ENCODE measurements at places on chromosomes 2 and 18.

GRCh38 chr2:146776596-146776995 is 1068.2 kb upstream of the ACVR2A start:
- DNase-seq = no peak

- DNase-seq = no peak
These were observed 171.9 kb upstream of the FN1 start for GRCh38 chr2:215607766-215608165.

DNA sequence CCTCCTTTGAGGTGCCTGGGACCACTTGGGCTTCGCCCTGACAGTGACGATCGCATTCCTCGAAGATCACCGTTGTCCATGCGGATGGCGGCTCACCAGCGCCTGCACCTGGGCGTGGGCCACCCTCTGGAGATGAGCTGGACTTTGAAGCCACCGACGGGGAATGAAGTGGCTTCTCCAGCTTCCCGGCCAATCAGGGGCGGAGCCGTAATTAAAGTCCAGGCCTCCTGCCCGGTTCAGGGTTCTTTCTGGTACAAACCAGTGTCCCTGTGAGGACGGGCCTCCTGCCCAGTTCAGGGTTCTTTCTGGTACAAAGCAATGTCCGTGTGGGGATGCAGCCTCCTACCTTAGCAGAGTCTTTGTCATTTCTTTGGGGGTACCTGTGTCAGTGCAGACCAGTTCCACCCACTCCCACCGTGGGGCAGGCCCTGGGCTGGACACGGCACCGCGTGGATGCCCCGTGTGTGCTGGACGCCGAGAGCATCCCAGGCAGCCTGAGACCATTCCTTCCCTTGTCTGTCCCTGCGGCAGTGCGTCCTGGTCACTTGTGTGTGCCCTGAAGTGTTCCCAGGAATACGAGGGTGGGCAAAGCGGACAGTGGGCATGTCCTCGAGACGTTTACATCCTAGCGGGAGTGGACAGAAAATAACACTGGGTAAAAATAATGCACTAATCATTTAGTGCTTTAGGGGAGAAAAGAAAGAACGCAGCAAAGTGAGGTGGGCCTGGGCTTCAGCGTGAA is 55.0 kb downstream of the KCNG2 start:
- no peak for DNase-seq

GRCh38 chr2:204176306-204176705 is 239.7 kb downstream of the ICOS start:
- DNase-seq = no peak

DNA sequence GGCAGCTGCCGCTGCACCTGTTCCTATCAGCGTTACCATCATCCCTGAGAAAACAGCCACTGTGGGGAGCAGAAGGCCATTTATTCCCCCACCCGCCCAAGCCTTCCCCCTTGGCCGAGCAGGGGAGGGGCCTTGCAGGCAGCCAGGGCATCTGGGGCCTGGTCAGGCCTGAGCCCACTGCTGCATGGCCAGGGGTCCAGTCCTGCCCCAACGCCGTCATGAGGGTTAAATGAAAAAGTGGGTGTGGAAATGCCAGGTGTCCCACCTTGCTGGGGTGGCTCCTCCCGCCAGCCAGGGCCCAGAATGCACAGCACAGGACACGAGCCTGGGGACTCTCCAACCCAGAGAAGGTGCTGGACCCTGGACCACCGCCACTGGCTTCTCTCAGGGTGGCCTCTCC is 14.2 kb downstream of the ANO7 start:
- DNase-seq = no peak

DNA sequence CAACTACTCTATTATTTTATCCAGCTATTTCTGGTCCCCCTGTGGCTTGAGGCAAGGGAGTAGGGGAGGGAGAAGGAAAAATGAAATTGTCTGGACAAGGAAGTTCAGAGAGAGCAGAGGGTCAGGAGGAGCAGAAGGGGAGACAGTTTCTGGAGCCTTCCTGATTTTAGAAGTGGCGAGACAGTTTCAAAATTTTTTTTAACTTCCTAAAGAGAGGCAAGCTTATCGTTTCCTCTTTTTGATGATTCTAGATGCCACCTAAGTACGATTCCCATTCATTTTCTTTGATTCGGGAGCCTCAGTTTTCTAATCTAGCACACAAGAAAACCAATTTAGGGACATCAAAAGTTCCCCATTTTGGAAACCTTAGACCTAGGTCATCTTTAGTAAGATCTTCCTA is 96.9 kb upstream of the B3GNT2 start:
- no peak for DNase-seq

DNA sequence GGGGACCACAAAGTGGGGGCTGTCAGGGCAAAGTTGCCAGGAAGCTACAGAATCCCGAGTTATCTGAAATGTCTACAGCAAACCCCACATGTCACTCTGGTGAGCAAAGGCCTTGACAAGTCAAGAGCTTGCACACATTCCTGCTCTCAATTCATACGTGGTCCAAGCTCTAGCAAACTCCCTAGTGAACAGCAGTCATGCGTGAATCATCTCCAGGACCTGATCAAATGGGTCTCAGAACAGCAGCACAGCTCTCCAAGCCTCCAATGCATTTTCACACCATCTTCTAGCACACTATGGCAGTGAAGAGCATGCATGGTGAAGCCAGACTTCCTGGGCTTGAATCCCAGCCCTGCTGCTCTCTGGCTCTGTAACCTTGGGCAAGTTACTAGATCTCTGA is 68.5 kb downstream of the MYO5B start:
- no peak for DNase-seq

- no peak for DNase-seq
These were observed 19.4 kb downstream of the MMADHC start for GRCh38 chr2:149568138-149568537.

DNA sequence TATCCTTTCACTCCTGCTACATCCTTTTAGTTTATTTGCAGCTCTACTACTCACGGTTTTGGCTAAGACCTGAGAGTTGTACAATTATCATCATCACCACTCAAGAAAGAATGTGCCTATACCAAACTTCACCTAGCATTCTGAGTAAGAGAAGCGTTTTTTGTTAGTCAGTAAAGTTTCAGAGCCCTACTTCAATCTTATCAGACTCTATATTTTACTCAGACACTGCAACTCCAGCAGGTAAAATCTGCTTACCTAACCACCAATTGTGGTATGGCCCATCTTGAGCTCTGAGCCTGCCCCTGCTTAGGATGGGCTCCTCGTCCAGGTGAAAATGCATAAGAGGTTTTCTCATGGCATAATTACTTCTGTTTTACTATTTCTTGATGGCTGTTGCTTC is 37.1 kb downstream of the ICOS start:
- DNase-seq = no peak

DNA sequence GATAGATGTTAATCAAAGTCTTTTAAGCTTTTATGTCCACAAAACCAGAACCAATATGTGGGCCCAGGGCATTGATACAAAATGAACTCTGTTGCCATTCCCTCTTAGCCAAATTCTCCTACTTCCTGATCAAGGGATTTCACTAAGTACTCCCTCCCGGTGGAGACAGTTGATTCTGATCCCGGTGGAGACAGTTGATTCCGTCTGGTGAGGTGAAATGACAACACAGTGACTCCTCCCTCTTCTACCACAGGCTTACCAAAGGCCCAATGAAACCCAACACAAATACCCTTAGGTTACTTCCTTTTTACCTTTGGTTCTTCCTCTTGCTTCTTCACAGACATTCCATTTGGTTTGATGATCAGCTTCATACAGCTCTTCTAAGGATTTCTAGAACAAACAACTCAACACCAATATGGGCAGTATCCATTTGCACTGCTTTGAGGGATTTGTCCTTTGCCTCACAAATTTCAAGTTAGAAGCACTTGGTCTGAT is 153.8 kb downstream of the IKZF2 start:
- DNase-seq = no peak

- DNase-seq = no peak
These were observed 10.7 kb upstream of the GBX2 start for GRCh38 chr2:236178890-236179235.

DNA sequence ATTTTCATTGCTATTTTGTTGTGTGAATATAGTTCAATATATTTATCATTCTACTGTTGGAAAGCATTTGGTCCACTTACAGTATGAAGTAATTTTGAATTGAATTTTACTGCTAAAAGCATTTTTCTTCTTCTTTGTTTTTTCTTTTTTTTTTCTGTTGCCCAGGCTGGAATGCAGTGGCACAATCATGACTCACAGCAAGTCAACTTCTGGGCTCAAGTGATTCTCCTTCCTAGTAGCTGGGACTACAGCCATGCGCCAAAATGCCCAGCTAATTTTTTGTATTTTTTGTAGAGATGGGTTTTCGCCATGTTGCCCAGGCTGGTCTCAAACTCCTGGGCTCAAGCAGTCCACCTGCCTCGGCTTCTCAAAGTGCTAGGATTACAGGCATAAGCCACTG is 2.4 kb upstream of the ETAA1 start:
- no peak for DNase-seq

- no peak for DNase-seq
These were observed 105.9 kb upstream of the ST6GAL2 start for GRCh38 chr2:106991866-106992265.

- DNase-seq = no peak
These were observed 41.1 kb downstream of the FEZ2 start for GRCh38 chr2:36556842-36557241.

DNA sequence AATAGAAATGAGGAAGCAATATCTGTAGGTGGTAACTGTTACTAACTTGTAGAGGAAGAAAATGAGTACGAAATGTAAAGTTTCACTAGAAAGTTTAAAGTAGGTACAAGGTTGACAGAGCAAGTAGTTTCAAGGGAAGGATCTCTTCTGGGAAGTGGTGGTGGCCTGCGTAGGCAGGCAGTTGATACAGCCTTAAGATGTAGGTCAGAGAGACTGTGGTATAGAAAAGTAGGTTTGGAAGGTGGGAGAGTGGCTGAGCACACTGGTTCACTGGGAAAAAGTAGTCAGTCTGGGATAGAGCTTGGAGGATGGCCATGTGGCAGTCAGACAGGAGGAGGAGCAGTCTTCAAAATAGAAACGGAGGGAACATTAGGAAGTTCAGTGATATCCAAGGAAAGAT is 23.5 kb downstream of the KDM3A start:
- no peak for DNase-seq

- no peak for DNase-seq
These were observed 190.9 kb upstream of the FOSL2 start for GRCh38 chr2:28201671-28202180.

Measured in stimulated activated CD8-positive, alpha-beta memory T cell treated with anti-CD3 and anti-CD28 coated beads, Interleukin-4, amount 100 ng/mL, for 4 hours (primary cell).